Renal pelvis (tissue), 12 donors: ENCODE measurements at places on chromosomes 5 and 9. TPM values are rescaled to one million over a fixed set of nuclear protein-coding genes. Genes with fewer than 3 reads are reported as not detected.

SGCD gene
- polyA plus RNA-seq: 6.7 TPM

FOXD4 gene
- polyA plus RNA-seq: 0.42 TPM

TEX48 gene
- polyA plus RNA-seq: not detected

WDR38 gene
- polyA plus RNA-seq: 0.44 TPM

EXOSC3 gene
- 37.5 TPM for polyA plus RNA-seq

HAVCR1 gene
- polyA plus RNA-seq: 2.7 TPM

SPATA6L gene
- polyA plus RNA-seq: 4.6 TPM

PRLR gene
- 56.4 TPM for polyA plus RNA-seq

SH2D3C gene
- 13.4 TPM for polyA plus RNA-seq

- no peak for DNase-seq
These were observed 32.8 kb upstream of the NMUR2 start for GRCh38 chr5:152437866-152438265.

GRCh38 chr9:21729648-21730047 is 72.8 kb upstream of the MTAP start:
- no peak for DNase-seq

GRCh38 chr5:132176987-132177386 is 50.7 kb downstream of the P4HA2 start:
- no peak for DNase-seq

DNA sequence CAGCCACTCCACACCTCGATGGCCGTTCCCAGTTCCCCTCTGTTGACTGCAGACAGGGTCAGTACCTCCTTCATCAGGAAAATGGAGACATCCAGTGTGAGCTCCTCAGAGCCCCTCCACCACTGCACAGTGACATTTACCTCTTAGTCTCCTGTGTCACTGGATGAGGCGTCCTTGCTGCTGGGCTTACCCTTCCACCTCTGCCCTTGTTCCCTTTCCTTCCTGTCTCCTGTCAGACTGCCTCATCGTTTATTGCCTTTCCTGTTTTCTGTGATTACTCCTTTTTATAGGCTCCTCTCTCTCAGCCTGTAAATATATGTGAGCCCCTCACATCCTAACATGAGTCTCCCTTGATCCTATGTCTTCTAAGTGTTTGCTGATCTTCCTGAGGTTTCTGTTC is 23.2 kb upstream of the SPTAN1 start:
- DNase-seq: no peak

DNA sequence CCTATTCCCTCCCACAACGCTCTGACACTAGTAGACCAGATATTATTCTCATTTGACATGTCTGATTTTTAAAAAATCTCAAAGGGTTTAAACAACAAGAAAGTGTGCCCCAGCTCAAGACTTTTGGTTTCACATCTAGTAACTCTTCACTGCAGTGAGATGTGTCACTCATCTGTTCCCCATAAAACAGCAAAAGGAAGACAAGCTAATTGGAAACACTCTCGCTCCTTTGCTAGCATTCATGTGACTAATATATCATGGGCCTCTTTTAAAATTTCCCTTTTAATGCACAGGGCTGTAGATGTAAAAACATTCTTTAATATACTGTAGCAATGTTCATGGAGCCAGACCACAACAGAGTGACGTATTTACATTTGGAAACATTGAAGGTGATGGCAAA is 372.6 kb downstream of the ZNF608 start:
- DNase-seq: no peak

DNA sequence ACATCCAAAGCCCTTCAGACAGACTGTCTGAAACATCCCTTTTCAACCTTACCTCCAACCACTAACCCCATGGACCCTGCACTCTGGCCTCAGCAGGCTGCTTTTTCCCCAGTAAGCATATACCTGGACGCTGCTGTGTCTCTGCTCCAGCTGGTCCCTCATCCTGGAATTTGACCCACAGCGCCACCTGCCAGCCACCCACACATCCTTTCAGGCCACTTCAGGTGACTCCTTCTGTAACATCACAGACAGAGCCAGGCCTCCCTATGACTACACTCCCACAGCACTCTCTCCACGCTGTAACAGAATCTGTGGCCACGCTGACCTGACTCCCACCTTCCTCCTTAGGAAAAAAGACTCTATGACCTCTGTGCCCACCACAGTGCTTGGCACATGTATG is 3.4 kb downstream of the MGAT1 start:
- no peak for DNase-seq

- peak; percentile 62 for DNase-seq
These were observed 21.5 kb downstream of the TPPP start for GRCh38 chr5:671459-672328.

DNA sequence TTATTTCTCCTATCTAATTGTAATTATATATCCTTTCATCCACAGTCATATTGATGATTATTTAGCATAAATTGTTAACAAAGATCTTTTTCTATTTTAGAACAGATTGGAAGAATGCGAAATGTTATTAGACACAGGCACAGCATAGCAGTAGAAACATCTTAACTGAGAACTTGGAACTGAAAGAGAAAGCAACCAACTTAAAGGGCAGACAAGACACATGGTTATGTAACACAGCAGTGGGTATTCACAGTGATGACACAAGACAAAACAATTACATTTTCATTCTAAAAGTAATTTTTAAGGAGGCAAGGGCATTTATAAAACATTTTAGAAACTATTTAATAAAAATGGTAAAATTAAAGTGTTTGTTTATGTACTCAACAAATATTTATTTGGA is 57.7 kb upstream of the MEF2C start:
- DNase-seq: no peak

DNA sequence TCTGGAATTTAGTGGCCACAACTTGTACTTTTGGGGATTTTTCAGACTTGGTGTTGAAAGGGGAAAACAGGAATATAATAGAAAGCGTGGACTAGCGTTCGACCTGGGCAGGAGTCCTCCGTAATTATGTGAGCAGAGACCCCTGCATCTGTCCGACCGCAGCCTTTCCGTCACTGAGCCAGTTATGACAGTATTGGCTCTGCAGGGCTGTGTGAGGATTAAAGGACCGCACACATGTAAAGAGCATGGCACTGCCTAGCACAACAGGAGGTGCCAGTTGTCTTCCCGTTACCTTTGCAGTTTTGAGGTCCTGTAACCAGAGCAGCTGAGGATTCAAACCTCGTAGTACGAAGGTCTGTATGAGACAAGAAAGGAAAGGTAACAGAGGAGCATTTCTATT is 1.2 kb downstream of the B4GALT7 start:
- no peak for DNase-seq

DNA sequence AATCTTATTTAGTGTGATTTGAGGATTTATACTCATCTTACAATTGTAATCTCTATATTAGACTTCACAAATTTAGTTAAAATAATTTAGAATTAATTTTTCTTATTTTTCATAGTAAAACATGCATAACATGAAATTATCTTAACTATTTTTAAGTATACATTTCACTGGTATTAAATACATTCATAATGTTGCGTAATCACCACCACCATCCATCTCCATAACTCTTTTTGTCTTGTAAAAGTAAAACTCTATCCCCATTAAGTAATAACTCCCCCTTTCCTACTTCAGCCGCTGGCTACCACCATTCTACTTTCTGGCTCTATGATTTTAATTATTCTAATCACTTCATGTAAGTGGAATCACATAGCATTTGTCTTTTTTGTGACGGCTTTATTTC is 193.4 kb downstream of the SH3GL2 start:
- no peak for DNase-seq

DNA sequence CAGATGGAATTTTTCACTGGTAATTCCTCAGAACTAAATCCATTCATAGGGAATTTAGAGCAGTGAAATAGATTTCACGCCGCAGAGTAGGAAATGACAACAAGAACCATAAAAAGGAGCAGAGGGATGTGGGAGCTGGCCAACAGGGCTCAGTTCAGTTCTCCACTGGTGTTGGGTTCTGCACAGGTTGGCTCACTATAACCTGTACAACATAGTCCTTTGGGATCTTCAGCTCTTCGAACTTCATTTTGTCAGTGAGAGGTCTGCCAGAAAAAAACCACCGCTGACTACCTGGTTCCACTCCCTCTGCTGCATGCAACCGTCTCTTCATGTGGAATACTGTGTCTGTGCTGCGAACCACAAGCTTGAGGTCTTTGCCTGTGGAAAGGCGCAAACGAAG is 17.7 kb downstream of the EFCAB9 start:
- no peak for DNase-seq

DNA sequence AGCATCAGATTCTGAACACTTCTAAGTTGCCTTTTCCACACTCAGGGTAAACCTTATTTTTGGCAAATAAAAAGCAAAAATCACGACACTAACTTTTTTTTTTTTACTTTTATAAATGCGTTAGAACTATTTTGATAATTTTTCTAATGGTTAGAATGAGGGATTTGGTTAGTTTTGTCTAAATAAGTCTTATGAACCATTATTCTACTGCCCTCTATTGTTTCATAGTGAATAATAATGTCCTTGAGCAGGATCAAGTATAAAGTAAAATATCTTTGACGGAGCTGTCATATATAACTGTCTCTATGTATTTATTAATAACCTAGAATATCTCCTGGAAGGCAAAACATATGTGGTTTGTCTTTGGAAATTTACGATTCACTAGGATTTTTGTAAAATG is 631.8 kb downstream of the GABRG2 start:
- no peak for DNase-seq

- DNase-seq: no peak
These were observed 5.8 kb downstream of the ADAMTS19 start for GRCh38 chr5:129465776-129466344.

DNA sequence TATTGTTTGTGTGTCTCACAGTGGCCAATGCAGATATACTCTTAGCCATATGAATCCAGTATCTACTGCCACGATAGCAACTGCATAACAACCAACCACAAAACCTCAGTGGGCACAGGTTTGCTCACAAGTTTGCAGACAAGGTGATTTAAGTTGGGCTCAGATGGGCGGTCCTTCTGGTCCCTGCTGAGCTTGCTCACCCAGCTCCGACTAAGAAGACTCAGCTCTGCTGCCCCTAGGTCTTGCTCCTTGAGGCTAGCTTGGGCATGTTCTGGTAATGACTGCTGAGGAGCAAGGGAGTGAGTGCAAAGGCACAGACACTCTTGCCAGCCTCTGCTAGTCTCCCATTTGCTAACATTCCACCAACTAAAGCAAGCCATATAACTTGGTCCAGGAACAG is 52.6 kb downstream of the MTX3 start:
- DNase-seq: no peak

GRCh38 chr5:95152535-95152934 is 132.4 kb downstream of the MCTP1 start:
- DNase-seq: peak; percentile 43

- no peak for DNase-seq
These were observed 14.7 kb upstream of the ARRDC3 start for GRCh38 chr5:91397791-91398190.

- no peak for DNase-seq
These were observed 182.7 kb downstream of the SMC2 start for GRCh38 chr9:104276709-104277245.

- DNase-seq: no peak
These were observed 10.8 kb downstream of the NFIB start for GRCh38 chr9:14303100-14303499.

GRCh38 chr9:108609227-108609896 is 246.4 kb downstream of the ACTL7B start:
- no peak for DNase-seq

GRCh38 chr9:12415361-12415760 is 277.8 kb upstream of the TYRP1 start:
- DNase-seq: no peak
